Progenitor cell of endocrine pancreas (in vitro differentiated cells): ENCODE measurements at places on chromosomes 11 and 22. TPM values are rescaled to one million over a fixed set of nuclear protein-coding genes. Genes with fewer than 3 reads are reported as not detected.

DNA sequence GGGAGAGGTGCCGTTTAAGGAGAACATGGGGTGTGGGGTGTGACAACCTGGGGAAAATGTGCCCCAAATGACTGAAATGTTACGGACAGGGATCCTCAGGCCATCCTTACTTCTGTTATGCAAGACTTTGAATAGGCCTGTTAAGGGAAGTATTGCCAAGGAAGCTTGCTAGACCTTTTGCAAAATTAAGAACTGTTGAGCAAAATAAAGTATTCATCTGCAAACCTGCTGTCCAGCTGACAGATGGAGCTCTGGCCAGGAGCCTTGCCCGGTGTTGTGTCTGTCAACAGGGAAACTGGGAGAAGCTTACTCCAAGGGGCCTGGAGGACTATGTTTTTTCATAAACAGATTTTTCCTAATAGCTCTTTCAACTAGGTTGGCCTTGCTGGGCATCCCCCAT, 48.0 kb downstream of the FAT3 start:
- no peak for DNase-seq
- peaks cover 23% of the 10 kb centered on the region for H3K4me1 ChIP-seq
- no peak overlapping the region for H3K27ac ChIP-seq
- no peaks in the 10 kb centered on the region for H3K36me3 ChIP-seq
- no peak overlapping the region for H3K4me3 ChIP-seq

GRCh38 chr11:73478737-73479347, 102.6 kb downstream of the RELT start:
- DNase-seq, result no peak
- H3K4me1 ChIP-seq, result peaks cover 8% of the 10 kb centered on the region
- no peaks in the 10 kb centered on the region for H3K27me3 ChIP-seq
- H3K27ac ChIP-seq, result no peak overlapping the region

- DNase-seq, result no peak
- peaks cover 11% of the 10 kb centered on the region for H3K4me1 ChIP-seq
- H3K36me3 ChIP-seq, result peaks cover 1% of the 10 kb centered on the region
- H3K27ac ChIP-seq, result peak within 1 kb of the TSS; percentile 97
Observed at GRCh38 chr22:20494978-20495860, at the start of gene KLHL22. TSS of gene KLHL22 (minus strand) at chr22:20495795. CDS start at chr22:20489211, 6,584 bp downstream.

GRCh38 chr11:85827748-85828639, 17.1 kb upstream of the SYTL2 start:
- no peak for DNase-seq
- H3K27me3 ChIP-seq, result peaks cover 9% of the 10 kb centered on the region
- H3K4me3 ChIP-seq, result no peak overlapping the region

- no peak overlapping the region for H3K4me3 ChIP-seq
- H3K4me1 ChIP-seq, result no peaks in the 10 kb centered on the region
- H3K36me3 ChIP-seq, result no peaks in the 10 kb centered on the region
- H3K27ac ChIP-seq, result no peak overlapping the region
- no peak for DNase-seq
Observed at GRCh38 chr11:1194977-1195681, 27.7 kb upstream of the MUC5B start.

- no peak for DNase-seq
- no peaks in the 10 kb centered on the region for H3K36me3 ChIP-seq
- no peak overlapping the region for H3K4me3 ChIP-seq
- H3K27ac ChIP-seq, result no peak overlapping the region
- H3K4me1 ChIP-seq, result peaks cover 8% of the 10 kb centered on the region
- H3K27me3 ChIP-seq, result peaks cover 9% of the 10 kb centered on the region
Observed at GRCh38 chr11:117970400-117971024, 15.7 kb upstream of the IL10RA start.

GRCh38 chr11:58471892-58472291, 29.9 kb upstream of the OR5B12 start:
- no peak overlapping the region for H3K4me3 ChIP-seq
- DNase-seq, result no peak
- no peaks in the 10 kb centered on the region for H3K27me3 ChIP-seq
- no peaks in the 10 kb centered on the region for H3K4me1 ChIP-seq
- peaks cover 2% of the 10 kb centered on the region for H3K36me3 ChIP-seq
- no peak overlapping the region for H3K27ac ChIP-seq

The KCNA4 gene
- 0.27 and 0.53 TPM in 2 replicates for total RNA-seq

The CKAP5 gene
- 146 and 151 TPM in 2 replicates for total RNA-seq

The GRK3 gene
- total RNA-seq, result 21.6 and 26.0 TPM in 2 replicates

The MMP7 gene
- total RNA-seq, result not detected in 2 replicates

The SERHL2 gene
- total RNA-seq, result 0.69 and 1.0 TPM in 2 replicates
